Prostate gland (tissue), 2 donors: ENCODE measurements at places on chromosomes 11 and 22. TPM values are rescaled to one million over a fixed set of nuclear protein-coding genes. Genes with fewer than 3 reads are reported as not detected.

- DNase-seq = no peak
Measured at GRCh38 chr11:101553891-101554292, 29.9 kb downstream of the TRPC6 start.

The GAB4 gene
- total RNA-seq = not detected

GRCh38 chr11:12174128-12174476 is 63.7 kb downstream of the MICAL2 start:
- no peak for DNase-seq

DNA sequence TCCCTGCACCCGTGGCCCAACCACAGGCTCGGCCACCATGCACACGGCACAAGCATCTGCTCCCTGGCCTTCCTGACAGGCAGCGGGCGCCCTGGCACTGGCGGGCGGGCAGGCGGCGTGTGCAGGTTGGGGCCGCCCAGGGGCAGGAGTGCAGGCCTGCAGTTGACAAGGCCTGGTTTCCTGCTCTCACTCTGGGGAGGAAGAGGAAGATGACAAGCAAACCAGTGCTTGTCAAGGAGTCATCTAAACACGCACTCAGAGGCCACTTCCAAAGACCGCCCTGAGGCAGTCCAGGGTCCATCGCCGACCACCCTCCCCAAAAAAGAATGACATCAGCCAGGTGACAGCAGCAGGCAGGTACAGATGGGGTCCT is 65.3 kb upstream of the LINC01488 start:
- DNase-seq = no peak

GRCh38 chr11:92308366-92308765 is 83.7 kb downstream of the FAT3 start:
- no peak for DNase-seq
